ENCODE measurements at places on chromosomes 12 and 14. TPM values are rescaled to one million over a fixed set of nuclear protein-coding genes. Genes with fewer than 3 reads are reported as not detected.

DNA sequence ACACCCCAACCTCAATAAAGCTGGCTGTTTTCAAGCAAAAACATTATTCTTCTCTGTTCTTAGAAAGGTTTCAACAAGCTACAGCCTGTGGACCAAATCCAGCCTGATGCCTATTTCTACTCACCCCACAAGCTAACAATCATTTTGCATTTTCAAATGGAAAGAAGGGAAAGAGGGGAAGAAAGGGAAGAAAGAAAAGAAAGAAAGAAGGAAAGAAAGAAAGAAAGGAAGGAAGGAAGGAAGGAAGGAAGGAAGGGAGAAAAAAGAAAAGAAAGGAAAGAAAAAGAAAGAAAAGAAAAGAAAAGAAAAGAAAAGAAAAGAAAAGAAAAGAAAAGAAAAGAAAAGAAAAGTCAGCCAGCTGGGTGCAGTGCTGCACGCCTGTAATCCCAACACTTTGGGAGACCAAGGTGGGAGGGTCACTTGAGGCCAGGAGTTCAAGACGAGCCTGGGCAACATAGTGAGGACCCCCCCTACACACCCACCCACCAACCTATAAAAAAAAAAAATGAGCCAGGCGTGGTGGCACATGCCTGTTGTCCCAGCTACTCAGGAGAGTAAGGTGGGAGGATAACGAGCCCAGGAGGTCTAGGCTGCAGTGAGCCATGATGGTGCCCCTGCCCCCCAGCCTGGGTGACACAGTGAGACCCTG lies 26.3 kb downstream of the SCARB1 start:
- no peak for DNase-seq

GRCh38 chr12:1806301-1807086 lies 13.9 kb upstream of the LRTM2 start:
- no peak for DNase-seq

Gene GARIN6
- total RNA-seq, result not detected

GRCh38 chr14:26081043-26081442 lies 516.8 kb downstream of the NOVA1 start:
- no peak for DNase-seq

GRCh38 chr14:63248211-63248610 lies 44.0 kb downstream of the RHOJ start:
- no peak for DNase-seq

Data from K562 (cell line).